ENCODE measurements at places on chromosomes 7 and 10. TPM values are rescaled to one million over a fixed set of nuclear protein-coding genes. Genes with fewer than 3 reads are reported as not detected.

- no peak for DNase-seq
Observed at GRCh38 chr10:6813306-6813705, 233.2 kb upstream of the PRKCQ start.

The PILRA gene
- 4.8 TPM for polyA plus RNA-seq

DNA sequence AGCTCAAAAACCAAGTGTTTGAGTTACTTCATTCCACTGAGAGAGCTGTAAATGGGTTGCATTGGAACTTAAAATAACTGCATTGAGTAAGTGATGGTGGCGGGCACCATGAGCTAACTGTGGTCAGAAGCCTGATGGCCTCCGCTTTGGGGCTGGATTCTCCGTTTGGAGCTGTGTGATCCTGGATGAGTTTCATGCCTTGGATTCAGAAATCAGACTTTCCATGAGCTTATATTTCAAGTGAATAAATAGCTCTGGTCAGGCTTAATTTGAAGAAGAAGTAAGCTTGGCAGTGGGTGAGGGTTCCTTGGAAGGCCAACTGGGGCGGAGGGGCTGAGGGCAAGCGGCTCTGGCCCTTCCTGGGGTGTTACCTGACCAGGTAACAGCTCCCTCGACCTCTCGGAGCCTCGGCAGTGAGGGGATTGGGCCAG, 5.6 kb downstream of the HTRA1 start:
- DNase-seq = no peak

- no peak for DNase-seq
Observed at GRCh38 chr10:133350283-133350949, 3.2 kb downstream of the PRAP1 start.

- DNase-seq = no peak
Observed at GRCh38 chr7:25839084-25839769, 312.8 kb upstream of the NFE2L3 start.

GRCh38 chr7:113907617-113908016, 11.2 kb downstream of the PPP1R3A start:
- DNase-seq = no peak

DNA sequence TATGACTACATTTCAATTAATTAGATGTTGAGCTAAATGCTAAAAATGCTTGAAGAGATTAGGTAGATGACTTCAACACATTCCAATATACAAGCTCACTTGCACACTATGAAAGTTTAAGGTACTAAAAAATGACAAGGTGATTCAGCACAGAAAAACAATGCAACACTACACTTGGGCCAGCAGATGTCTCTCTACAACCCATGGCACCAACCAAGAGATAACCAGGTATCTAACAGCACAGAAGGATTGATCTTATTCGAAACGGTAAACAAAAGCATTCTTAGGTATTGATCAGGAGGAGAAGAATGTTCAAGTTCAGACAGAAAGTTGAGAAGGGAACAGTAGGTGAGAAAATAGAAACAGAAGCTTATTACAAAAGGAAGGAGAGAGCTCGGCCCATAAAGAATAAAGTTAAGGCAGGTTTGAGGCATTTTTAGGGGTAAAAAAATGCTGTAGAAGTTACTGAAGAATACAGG, 248.2 kb upstream of the KLF14 start:
- DNase-seq = no peak

DNA sequence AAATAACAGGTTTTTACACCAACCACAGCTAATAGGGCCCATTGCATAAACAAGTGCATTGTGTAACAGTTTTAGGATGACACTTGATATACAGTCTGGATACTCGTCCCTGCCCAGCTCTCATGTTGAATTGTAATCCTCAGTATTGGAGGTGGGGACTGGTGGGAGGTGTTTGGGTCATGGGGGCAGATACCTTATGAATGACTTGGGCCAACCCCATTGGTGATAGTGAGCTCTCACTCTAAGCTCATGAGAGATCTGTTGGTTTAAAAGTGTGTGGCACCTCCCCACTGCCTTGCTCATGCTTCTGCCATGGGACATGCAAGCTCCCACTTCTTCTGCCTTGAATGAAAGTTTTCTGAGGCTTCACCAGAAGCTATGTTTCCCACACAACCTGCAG, 136.7 kb downstream of the PDE1C start:
- no peak for DNase-seq

DNA sequence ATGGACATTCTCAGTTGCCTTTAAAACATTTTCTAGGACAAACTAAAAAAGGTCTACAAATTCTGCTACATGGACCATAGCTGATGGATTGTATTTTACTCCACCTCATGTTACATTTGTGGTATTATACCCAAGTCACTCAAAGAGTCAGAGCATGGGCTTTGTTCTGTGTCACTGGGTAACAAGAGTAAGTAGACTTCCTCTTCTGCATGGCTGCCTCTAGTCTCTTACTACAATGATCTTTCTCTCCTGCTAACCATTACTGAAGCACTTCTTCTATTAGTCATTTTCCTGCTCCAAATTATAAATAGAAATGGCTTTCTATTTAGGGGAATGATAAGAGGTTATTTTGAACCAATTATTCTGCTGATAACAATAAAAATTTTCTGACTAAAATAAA, 727.4 kb upstream of the NRP1 start:
- no peak for DNase-seq

The GOLGA7B gene
- polyA plus RNA-seq = 1.1 TPM

GRCh38 chr10:71569775-71570588, 149.6 kb downstream of the C10orf105 start:
- DNase-seq = no peak

DNA sequence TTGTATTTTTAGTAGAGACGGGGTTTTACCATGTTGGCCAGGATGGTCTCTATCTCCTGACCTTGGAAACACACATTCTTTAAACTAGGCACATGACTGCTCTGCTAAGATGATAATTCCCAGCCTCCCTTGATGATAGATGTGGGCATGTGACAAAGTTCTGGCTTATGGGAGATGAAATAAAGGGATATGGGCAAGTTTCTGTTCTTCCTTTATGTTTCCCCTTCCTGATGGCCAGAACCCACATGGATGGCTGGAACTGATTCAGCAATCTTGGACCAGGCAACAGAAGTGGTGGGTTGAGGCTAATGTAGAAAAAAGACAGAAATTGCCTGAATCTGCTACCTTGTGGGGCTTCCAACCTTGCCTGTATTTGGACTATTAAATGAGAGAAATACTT, 60.7 kb upstream of the NRP1 start:
- no peak for DNase-seq

DNA sequence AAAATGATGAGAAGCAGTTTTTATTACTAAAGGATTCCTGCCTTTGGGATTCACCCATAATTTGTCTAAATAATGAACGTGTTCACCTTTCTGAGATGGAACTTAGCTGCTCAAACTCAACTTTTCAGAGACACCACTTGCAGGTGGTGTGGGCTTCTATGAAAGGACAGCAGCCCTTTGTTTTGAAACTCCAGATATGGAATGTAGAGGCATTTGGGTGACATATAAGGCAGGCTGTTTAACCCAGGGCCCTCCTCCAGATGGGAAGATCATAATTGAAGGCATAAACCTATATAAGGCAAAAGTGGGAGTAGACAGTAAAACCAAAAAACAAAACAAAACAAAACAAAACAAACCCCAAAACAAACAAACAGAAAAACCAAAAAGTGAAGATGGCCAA, 11.9 kb upstream of the HUS1 start:
- no peak for DNase-seq

DNA sequence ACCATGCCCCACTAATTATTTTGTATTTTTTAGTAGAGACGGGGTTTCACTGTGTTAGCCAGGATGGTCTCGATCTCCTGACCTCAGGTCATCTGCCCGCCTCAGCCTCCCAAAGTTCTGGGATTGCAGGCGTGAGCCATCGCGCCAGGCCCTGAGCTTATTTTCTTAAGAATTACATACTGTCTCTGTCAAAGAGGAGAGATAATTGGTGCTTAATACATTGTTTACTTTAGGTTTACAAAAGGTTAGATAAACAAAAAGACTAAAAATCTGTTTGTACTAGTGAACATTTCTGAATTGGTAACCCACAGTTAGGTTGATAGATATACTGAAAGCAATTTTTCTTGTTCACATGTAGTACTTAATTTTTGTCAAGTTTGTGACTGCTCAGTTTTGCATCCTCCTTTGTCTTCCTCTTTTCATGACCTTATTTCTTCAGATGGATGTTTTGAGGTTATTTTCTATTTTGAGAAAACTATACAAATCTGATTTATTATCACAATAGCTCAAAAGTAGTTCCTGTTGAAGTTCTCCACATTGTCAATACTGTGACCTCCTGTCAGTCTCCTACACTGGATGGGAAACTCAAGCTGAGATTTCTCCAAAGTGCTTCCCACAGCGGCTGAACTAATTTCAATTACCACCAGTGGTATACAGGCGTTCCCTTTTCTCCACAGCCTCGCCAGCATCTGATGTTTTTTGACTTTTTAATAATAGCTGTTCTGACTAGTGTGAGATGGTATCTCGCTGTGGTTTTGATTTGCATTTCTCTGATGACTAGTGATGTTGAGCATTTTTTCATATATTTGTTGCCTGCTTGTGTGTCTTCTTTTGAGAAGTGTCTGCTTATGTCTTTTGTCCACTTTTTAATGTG, 22.5 kb downstream of the HHEX start:
- DNase-seq = no peak

- no peak for DNase-seq
Observed at GRCh38 chr10:31014161-31014875, 17.3 kb downstream of the ZNF438 start.

The ADAMTS14 gene
- polyA plus RNA-seq = 1.3 TPM

DNA sequence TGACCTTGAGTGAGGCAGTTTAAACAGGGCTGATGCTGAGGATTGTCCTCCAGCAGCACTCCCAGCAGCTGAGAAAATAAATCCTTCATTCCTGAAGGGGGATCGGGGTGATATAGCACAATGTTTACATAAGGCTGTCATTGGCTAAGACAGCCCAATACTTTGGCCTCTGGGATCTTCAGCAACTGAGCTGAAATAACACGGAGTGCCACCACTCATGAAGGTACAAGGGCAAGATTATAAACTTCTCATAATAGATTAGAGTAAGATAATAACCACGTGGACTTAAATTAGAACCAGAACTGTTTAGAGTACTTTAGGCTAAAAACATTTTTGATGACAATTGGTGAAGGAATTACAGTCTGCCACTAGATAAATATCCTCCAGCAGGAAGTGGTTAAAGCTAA, 70.0 kb upstream of the PAPSS2 start:
- no peak for DNase-seq

The OR2A7 gene
- 9.2 TPM for polyA plus RNA-seq

- DNase-seq = no peak
Observed at GRCh38 chr10:22335173-22335933, 9.9 kb upstream of the SPAG6 start.

GRCh38 chr7:15167912-15168311, 265.4 kb upstream of the DGKB start:
- DNase-seq = no peak

DNA sequence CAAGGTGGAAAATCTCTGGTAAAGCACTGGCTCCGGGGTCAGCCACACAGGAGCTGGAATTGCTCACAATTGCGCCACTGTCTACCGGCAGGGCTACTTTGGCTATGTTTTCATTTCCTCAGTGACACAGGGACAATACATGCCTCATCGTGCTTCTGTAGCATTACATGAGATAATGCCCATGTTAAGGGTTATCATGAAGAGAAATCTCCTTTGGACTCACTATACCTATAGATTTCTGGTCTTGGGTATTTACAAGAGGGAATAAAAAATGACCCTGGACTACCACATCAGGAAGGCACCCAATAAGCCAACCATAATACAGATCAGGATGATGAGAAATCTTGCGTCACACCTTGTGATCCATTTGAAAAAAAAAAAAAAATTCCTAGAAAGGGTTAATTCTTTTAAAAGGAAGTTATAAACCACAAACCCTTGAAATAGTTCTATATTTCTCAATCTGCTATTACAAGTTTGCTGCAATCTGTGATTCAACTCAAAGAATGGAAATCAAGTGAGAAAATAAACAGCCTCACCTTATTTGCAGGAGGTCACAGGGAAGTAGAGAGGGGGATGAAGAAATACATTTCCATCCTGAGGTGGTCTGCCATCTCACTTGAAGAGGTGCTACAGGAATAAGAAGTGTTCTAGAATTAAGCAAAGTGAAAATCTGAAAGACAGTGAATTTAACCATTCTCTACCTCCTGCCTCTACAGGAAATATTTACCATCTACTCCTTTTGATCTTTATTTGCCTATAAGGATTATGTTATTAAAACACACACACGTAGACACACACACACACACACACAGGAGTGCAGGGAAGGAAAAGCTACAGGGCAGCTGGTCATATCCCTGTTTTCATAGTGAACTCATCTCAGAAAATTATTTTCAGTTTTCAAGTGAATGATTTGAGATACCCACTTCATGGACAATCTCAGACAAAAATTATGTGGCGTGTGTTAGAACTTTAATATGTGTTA, 231.3 kb upstream of the CELF2 start:
- DNase-seq = no peak

GRCh38 chr7:41114131-41114530, 588.8 kb downstream of the INHBA start:
- DNase-seq = no peak

The PTPN20 gene
- 4.2 TPM for polyA plus RNA-seq

The ZNF804B gene
- polyA plus RNA-seq = 0.35 TPM

The FXYD4 gene
- polyA plus RNA-seq = 2.2 TPM

DNA sequence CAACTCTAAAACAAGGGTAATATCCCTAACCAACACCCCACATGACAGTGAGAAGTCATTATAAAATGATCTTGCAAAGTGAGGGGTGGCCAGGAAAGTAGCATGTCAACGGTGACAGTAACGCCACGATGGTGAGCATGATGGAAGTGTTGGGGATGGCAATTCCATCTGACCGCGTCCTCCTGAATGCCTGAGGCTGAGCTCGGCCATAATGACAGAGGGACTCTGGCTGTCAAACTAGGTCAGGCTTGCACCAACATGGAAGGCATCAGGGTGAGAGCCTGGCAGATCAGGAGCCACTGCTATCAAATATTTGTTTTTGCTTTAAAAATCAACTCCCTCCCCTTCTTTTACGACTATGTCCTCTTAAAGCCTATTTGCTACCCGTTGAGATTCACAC, 55.7 kb upstream of the EFCAB10 start:
- no peak for DNase-seq

The MYO1G gene
- 0.44 TPM for polyA plus RNA-seq

The CDHR3 gene
- 6.8 TPM for polyA plus RNA-seq

DNA sequence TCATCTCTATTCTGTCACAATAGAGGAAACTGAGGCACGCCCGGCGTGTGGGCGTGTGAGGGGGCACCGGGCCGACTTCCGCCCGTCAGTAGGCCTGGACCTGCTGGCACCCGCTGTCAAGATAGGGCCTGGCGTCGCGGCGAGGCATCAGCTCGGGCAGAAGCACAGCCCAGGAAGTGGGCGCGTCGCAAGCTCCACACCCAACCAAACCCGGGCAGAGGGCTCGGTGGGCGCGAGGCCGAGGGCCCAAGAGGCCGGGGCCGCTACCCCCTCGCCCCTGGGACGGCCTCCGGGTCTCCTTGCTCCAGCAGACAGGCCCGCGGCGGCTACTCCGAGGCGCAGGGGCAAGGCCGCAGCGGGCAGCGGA, 91.2 kb downstream of the SPAG6 start:
- DNase-seq = no peak

The ANXA8 gene
- not detected for polyA plus RNA-seq

- DNase-seq = no peak
Observed at GRCh38 chr7:14156436-14156835, 167.0 kb upstream of the ETV1 start.

All from right renal pelvis (tissue), 4 donors.